ENCODE measurements at places on chromosomes 6 and 20. TPM values are rescaled to one million over a fixed set of nuclear protein-coding genes. Genes with fewer than 3 reads are reported as not detected.

Gene TAP1
- total RNA-seq, result 213 TPM

Gene FAXC
- total RNA-seq, result not detected

Gene SDC4
- 127 TPM for total RNA-seq

Gene TRIM31
- total RNA-seq, result not detected
